Hematopoietic multipotent progenitor cell (in vitro differentiated cells): ENCODE measurements at places on chromosomes 16 and 17.
A peak's percentile ranks its signal among the peaks of the same experiment; 100 is the strongest.

DNA sequence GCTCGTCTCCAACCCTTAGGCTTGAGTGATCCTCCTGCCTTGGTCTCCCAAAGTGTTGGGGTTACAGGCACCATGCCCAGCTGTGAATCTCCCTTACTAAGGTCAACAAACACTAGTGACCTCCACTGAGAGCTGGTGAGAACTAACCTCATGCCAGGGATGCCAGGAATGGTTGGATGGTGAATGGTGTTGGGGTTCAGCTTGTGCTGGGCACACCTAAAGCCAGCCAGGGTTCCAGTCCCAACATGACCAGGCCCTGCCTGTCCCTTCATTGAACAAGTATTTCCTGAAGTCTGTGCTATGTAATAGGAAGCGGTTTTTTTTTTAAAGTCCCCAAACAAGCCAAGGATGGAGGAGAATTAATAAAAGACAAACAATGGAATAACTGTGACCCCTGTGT, 56.0 kb upstream of the TOB1 start:
- DNase-seq: no peak

- DNase-seq: no peak
These were observed 236.6 kb downstream of the MRTFB start for GRCh38 chr16:14307527-14308367.

DNA sequence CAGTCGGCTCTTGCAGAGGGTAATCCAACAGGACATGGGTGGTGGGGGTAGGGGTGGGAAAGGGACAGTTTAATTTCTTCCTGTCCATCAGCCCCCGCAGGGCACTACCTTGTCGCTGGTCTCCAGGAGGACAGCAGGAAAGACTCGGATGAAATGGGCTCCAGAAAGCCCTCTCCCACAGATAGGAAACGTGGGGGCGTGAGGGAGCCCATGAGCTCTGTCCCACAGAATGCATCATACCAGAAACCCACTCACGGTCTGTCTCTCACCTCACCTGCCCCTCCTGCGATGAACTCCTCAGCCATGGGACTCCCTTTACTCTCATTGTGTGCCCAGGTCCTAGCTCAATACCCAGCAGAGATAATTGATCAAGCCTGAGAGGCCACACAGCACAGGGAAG, 240.1 kb downstream of the GSG1L start:
- DNase-seq: no peak

- no peak for DNase-seq
These were observed 41.5 kb downstream of the KANSL1 start for GRCh38 chr17:46151762-46152161.

DNA sequence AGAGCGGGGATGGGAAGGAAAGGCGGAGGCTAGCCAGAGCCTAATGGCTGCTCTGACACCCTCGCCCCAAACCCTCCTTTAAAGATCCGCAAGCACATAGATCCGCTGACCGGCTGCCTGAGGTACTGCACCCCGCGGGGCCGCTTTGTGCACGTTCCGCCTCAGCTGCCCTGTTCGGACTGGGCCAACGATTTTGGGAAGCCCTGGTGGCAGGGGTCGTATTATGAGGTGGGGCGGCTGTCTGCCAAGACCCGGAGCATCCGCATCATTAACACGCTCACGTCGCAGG, 663 bp downstream of the CYB5D1 start:
- DNase-seq: peak; percentile 58

- DNase-seq: no peak
These were observed 12.0 kb upstream of the CRK start for GRCh38 chr17:1467898-1468492.

DNA sequence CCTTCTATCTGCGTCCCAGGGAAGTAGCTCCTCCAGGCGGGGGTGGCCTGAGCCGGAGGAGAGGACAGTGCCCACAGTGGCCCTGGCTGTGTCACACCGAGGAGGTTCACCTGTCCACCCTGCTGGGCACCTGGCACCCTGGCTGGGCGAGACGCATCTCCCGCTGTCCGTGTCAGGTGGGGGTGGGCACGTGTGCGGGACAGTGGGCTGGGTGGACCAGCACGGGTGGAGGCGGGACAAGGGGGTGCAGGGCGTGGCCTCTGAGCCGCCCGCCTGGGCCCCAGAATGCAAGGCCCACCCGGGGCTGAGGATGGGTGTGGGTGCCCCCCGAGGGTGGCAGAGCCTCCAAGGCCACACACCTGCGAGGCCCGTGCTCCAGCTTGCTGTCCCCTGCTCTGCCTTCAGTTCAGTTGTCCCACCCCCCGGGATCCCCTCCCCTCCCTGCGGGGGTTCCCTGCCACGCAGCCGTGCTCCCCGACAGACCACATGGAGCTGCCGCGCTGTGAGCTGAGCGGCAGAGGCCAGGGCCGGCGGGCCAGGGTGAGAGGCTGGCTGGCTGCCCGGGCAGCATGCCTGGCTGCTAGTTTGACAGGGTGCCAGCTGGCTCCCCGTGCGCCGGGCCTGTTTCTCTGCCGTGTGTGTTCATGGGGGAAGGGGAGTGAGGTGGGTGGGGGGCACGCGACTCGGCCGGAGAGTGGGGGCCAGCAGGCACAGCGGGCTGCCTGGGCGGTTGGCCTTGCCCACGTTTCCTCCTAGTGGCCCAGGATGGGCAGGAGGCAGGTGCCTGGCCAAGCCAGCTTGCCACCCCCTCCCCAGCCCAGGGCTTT, 33.9 kb downstream of the BAHCC1 start:
- peak; percentile 87 for DNase-seq

- no peak for DNase-seq
These were observed 140.9 kb upstream of the PMFBP1 start for GRCh38 chr16:72312828-72313227.

DNA sequence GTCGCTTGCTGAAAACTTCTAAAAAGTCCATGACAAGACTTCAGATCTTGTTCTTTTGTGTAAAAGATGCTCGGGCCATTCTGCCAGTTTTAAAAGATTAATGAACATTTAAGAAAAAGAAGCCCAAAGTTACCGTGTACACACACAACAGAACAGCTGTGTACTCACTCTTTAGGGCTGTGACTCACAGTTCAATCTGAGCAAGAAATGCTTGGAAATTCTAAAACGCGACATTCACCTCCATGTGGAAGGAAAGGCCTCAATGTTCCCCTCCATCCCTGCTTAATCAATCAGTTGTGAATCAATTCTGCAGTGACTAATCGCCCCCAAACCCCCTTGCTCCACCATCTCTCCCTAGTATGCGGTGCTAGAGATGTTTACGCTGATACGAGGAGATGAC, 609.9 kb upstream of the SALL1 start:
- DNase-seq: no peak

GRCh38 chr16:2415085-2415484, 14.2 kb upstream of the CCNF start:
- no peak for DNase-seq

- DNase-seq: no peak
These were observed 567 bp downstream of the UBB start for GRCh38 chr17:16381496-16381820.

GRCh38 chr16:66381585-66382170, 15.2 kb downstream of the CDH5 start:
- no peak for DNase-seq

GRCh38 chr17:75707079-75707571, 14.1 kb upstream of the ITGB4 start:
- DNase-seq: peak; percentile 57

DNA sequence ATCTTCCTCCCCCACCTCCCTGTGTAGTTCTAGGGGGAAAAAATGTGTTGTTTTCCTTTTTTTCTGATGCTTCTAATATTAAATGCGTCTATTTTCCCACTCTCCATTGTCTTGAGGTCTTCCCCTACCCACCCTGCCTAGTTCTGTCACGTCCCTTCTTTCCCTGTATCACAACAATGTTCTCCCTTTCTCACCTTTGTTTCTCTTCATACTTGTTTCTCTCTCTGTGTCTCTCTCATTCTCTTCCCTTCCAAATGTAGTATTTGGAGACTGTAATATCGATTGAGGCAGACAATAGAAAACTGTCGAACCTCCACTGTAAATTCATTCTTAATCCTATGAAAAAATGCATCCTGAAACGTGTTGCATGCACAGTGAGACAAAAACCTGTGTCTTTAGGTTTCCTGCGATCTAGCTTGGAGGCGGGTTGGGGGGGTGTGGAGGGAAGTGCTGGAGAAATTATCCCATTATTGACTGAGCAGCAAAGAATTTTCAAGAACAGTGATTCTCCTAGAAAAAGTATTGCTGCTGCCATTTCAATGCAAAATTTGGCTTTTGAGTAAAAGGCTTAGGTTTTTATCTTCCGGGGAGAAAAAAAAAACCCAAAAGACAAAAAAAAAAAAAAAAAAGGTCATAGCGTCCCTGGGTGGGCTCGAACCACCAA, 1.3 kb upstream of the PSMB3 start:
- DNase-seq: no peak

DNA sequence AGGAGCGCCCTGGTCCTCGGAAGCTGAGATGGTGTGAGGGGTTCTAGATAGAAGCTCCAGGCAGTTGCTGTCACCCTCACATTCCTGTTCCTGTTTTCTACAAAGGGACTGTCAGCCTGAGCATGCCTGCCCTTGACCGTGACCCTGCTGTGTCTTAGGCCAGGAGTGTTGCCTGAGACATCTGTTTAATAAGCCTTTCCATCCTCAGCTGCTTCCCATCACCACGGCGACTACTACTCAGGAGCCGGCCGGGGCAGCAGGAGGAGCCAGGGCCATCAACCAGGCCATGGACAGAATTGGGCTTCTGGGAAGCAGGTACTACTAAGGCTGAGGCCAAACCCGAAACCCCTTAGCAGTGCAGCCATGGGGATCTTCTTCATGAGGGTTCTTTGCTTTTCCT, 151.4 kb downstream of the KATNIP start:
- DNase-seq: no peak

GRCh38 chr17:67016039-67016762, 28.2 kb upstream of the CACNG1 start:
- no peak for DNase-seq

DNA sequence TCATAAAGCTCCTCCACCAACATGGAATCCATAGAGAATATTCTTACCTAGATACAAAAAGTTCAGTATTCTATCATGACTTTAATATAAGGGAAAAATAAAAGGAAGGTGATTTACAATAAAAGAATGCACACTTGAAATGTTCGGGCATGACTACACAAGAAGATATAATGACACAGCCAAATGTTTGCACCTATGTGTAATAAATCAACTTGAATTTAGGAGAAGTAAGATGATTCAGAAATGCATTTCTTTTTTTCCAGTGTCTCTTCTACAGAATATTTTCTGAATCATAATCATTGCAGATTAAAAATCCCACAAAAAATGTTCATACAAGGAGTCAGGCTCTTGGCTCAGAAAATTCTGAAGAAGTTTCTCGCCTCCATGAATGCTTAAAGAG, 404.0 kb upstream of the HSBP1 start:
- no peak for DNase-seq

GRCh38 chr17:45894022-45894784, at the start of gene MAPT:
Gene MAPT, plus strand, starts transcription at chr17:45894554. Its CDS starts 67,784 bp downstream, at chr17:45962338.
- peak; percentile 84 for DNase-seq

DNA sequence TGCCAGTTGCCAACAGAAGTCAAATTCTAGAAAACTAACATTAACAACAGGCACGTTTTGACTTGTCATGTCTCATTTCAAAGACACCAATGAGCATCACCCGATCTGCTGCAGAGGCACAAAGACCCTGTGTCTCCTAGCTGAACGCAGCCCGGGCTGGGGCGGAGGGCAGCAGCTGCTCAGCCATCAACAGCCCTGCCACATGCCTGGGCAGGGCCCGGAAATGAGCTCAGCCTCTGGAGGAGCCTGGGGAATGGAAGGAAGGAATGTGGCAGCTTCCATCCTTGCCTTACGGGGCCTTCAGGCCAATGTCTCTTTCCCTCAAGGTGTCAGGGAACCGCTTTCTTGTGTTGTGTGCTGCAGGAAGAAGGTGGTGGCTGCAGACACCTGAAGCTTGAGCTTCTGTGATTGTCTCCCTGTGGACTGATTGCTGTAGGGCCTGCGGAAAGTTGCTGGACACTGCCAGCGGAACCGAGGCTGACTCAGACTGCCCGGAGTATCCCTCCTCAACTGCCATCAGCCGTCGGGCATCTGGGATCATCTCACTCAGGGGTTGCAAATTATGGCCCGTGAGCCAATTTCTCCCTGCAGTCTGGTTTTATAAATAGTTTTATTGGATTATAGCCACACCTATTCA, 7.3 kb downstream of the CDH13 start:
- no peak for DNase-seq

GRCh38 chr16:72972878-72973571, 74.9 kb downstream of the ZFHX3 start:
- no peak for DNase-seq

- DNase-seq: no peak
These were observed 6.4 kb downstream of the TP53I13 start for GRCh38 chr17:29574732-29575510.

GRCh38 chr16:81029930-81030604, 5.6 kb upstream of the ATMIN start:
- DNase-seq: no peak

DNA sequence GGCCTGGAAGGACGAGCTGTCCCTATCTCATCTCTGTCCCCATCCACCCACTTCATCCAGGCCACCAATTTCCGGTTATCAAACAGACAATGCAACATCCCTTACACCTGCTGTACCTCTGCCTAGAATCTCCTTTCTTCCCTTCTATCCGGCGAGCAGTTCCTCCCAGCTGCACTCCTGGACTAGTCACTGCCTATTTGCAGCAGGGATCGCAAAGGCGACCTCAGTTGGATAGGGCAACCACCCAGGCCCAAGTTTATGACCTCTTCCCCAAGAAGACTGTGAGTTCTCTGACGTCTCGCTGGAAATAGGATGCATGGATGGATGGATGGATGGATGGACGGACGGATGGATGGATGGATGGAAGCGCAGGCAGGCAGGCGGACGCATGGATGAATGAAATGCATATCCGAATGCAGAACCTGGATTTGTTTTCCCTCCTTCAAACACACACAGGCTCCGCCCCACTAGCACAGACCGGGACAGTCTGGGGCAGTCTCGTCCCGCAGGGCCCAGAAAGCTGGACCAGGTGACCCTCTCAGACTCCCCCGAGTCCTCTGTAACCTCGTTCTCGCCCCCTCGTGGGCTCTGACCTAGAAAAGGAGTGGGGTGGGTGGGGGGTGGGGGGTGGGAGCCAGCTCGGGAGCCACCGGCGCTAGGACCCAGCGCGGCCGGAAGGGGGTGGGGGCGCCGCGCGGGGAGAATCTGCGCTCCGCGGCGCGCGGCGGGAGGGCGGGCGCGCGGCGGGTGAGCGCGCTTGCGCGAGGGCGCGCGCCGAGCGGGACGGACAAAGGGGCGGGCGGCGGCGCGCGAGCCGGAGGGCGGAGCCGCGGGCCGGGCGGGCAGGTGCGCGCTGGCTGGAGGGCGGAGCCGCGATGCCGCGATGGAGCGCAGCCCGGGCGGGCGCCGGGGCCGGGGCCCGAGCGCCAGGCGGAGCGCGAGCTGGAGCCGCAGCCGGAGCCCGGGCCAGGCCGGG, at the start of gene SBK1:
SBK1 (plus strand) TSS at position 875 of the 976 bp plus-strand sequence. CDS start 24,867 bp downstream, outside the sequence.
- DNase-seq: peak; percentile 81

- peak; percentile 1 for DNase-seq
These were observed 16.1 kb downstream of the TEKT5 start for GRCh38 chr16:10678655-10679054.
